ENCODE measurements at places on chromosomes 12 and 14.

GRCh38 chr14:77844802-77845201 lies 44.9 kb downstream of the ADCK1 start:
- DNase-seq: no peak

GRCh38 chr12:55060470-55060869 lies 40.7 kb downstream of the NEUROD4 start:
- DNase-seq: peak; percentile 22

DNA sequence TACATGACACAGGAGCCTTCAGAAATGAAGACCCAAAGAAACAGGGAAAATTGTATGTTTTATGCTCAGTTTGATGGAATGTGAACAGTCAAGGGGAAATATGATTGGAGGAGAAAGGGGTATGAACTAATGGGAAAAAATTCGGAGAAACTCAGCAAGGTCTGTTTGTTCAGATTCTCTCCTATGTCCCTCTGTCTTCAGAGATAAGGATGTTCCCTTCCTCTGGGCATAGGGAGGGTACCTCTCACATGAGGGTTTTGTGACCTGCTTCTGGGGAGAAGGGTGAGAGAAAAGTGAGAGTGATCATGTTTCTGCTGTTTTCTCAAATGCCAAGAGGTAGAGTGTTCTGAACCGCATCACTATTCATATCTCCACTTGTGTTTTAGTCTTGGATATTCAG lies 26.6 kb upstream of the LIMA1 start:
- DNase-seq: no peak

GRCh38 chr14:68312884-68313610 lies 479.8 kb downstream of the ZFP36L1 start:
- peak; percentile 50 for DNase-seq

GRCh38 chr12:65742018-65743010 lies 82.0 kb upstream of the HMGA2 start:
- no peak for DNase-seq

DNA sequence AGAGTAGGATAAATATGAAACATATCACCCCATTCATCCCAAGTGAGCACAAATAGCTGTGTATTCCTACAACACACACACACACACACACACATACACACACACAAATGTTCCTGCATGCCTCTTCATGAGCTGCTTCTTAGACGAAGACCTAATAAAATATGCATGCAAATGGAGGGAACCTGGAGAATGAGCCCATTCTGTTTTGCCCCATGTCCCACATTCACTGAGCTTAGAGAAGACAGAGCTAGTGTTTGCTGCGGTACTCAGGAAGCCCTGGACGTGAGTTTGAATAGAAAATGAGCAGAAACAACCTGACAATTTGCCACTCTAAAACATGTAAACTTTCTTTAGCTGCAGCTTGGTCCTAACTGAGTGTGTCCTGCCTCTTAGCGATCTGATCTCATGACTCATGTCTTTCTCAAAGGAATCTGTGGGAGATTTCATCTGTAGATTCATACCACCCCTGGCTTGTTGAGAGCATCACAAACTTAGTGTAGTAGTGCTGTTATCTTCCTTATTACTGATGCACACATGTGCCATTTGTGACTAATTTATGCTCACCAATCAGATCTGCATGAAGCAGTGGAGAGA lies 86.8 kb downstream of the ITPR2 start:
- no peak for DNase-seq

GRCh38 chr14:60905923-60906322 lies 75.0 kb downstream of the TRMT5 start:
- DNase-seq: no peak

DNA sequence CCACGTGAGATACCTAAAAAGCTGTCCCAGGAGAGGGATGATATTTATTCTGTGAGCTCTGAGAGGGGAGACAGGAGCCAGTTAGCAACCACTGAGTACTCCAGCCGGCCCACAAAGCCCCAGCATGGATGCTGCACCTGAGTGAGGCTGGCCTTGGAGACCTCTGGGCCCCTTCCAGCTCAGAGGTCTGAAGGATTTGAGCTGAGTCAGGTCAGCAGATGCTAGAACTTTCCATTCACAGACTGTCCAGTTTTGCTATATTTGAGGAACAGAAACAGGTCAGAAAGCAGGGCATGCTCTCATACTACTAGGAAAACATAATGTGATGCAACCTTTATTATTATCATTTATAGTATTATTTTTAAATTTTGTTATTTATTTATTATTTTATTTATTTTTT lies 15.0 kb upstream of the MAPKAPK5 start:
- no peak for DNase-seq

DNA sequence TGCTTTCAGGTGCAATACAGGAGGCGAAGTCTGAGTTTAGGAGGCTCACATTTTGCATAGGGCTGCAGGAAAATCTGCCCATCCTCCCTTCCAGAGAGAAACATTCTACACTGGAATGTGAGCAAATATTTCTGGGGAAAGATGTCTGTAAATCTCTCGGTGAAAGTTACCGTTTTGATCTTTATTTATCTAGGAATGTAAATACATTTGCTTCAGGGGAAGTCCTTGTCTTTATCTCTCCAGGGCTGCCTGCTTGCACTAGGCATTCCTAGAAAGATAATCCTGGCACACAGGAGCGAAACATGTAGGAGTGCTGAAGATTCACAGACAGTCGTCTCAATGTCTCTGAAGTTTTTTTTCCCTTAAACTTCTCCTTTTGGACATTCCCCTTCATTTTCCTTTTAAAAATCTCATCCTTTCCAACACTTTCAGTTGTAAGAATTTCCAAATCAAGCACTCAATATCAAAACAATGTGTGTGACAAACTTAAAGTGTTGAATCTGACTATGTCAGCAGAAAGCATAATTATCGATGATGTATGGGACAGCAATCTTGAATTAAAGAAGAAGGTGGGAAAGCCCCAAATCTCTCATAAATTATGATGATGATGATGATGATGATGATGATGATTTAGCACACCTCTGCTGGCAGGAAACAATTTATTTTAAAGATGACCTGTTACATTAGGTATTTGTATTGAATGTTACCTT lies 113.4 kb upstream of the RESF1 start:
- no peak for DNase-seq

DNA sequence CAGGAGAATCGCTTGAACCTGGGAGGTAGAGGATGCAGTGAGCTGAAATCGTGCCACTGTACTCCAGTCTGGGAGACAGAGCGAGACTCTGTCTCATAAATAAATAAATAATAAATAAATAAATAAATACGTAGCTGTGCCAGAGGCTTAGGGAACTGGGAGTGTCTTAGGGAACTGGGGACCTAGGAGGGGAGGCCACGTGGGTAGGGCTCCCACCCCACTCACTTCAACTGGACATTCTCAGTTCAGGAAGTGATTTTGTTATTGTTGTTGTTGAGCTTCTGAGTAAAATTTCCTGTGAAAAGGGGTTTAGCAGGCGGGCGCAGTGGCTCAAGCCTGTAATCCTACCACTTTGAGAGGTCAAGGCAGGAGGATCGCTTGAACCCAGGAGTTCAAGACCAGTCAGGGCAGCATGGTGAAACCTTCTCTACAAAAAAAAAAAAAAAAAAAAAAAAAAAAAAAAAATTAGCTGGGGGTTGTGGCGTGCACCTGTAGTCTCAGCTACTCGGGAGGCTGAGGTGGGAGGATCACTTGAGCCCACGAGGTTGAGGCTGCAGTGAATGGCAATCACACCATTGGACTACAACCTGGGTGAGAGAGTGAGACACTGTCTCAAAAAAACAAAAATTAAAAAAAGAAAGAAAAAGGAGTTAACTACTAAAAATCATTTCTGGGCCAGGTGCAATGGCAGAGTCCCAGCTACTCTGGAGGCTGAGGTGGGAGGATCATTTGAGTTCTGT lies 19.0 kb upstream of the ANKRD9 start:
- no peak for DNase-seq

GRCh38 chr14:103109535-103110441 lies 13.5 kb upstream of the TNFAIP2 start:
- DNase-seq: no peak

GRCh38 chr14:92252323-92252722 lies 70.6 kb upstream of the SLC24A4 start:
- DNase-seq: no peak

DNA sequence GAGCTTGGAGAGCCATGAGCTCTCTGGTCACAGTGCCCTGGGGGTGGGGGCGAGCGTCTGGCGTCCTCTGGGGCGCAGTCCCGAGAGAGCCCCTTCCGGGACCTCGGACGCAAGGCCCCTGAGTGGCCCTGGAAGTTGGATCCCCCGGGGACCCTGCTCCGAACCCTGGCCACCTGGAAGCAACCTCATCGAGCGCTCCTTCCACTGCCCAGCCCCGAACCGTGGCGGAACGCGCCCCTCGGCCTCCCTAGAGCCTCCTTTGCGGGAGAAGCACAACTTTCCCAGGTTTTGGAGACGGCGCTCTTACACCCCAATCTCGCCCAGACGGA lies 1.2 kb downstream of the NOS1 start:
- no peak for DNase-seq

DNA sequence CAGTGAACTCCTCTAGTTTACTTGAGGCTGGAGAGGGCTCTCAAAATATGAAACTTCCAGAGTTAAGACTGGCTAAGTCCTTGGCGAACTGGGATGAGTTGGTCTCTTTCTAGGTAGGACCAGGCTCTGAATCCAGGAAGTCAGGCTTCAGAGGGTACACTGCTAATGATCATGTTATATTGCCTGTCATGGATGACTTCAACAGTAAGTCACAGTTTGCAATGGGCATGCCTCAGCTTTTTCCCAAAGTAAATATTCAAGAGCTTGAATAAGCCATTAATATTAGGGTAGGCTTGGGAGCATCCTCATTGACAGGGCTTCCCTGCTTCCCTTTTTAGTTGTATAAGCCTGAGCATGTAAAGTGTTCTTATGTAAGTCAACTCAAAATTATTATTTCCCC lies 61.7 kb upstream of the PTHLH start:
- no peak for DNase-seq

DNA sequence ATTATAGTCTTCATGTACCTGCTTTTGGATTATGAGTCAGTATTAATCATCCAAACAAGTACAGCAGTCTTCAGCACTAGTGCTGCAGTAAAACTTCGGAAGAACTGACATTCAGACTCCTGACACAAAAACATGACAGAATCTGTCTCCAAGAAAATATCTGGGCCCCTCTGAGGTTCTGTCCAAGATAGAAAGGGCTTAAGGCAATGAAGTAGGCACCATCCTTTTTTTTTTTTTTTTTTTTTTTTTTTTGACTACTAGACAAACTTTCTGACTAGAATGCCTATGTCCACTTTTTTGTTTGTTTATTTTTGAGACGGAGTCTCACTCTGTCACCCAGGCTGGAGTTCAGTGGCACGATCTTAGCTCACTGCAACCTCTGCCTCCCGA lies 112.5 kb downstream of the MED13L start:
- DNase-seq: no peak

- no peak for DNase-seq
These were observed 113.4 kb upstream of the DYRK2 start for GRCh38 chr12:67535176-67535575.

GRCh38 chr14:96055753-96056508 lies 16.8 kb downstream of the C14orf132 start:
- no peak for DNase-seq

DNA sequence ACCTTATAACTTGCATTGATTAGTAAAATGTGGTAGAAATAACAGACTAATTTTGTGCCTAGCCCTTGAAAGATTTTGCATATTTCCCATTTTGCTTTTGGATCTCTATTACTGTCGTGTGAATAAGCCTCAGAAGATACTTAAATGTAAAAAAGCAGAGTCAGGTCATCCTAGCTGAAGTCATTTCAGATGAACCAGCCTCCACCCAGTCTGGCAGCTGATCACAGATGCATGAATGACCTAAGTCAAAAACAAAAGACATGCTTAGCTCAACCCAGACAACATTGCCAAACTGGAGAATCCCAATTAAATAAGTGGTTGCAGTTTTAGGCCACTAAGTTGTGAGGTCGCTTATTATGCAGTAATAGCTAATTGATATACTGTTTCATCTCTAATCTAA lies 349.9 kb downstream of the C12orf50 start:
- DNase-seq: no peak

DNA sequence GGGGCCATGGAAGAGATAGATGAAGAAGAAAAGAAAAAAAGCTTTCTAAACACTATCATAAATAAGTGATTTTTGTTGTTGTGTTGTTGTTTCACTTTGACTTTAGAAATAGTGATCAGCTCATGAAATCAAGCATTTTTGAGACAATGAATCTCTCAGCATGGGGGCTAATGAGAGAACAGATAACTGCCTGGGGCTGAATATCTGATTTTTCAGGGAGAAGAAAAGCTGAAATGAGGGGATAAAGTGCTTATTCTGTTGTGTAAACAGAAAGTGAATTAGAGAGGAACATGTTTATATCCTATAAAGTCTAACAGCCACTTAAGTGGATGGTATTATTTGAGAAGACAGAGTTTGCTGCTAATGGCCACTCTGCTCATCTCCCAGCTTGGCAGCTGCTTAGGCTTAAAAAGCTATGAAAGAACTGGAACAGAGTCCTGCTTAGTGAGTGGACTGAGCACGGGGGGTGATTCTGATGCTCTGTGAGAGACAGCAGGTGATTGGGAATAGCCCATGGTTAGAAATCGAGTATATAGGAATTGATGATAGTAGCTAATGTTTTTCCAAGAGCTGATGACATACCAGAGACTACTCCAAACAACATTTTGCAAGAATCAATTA lies 646.1 kb upstream of the TMEM132C start:
- DNase-seq: no peak

GRCh38 chr12:13566292-13566691 lies 369.8 kb downstream of the EMP1 start:
- DNase-seq: no peak

Measured in CD4-positive, CD25-positive, alpha-beta regulatory T cell (primary cell).